ENCODE measurements at places on chromosomes 1 and 21.
A peak's percentile ranks its signal among the peaks of the same experiment; 100 is the strongest.

GRCh38 chr1:233261695-233262094 is 33.8 kb downstream of the PCNX2 start:
- no peak for DNase-seq

DNA sequence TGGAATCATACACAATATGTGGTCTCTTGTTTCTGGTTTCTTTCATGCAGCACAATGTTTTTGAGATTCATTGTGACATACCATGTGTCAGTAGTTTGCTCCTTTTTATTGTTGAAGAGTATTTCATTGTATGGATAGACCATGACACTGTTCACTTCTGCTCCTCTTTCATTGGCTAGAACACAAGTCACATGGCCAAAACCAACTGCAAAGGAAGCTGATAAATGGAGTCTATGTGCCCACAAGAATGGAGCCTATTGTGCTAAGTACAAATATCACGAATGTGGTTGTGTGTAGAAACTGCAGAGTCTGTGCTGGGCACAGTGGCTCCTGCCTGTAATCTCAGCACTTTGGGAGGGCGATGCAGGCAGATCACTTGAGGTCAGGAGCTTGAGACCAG is 28.6 kb upstream of the FNBP1L start:
- no peak for DNase-seq

GRCh38 chr1:202967684-202968281 is 726 bp upstream of the CYB5R1 start:
- DNase-seq: peak; percentile 54

DNA sequence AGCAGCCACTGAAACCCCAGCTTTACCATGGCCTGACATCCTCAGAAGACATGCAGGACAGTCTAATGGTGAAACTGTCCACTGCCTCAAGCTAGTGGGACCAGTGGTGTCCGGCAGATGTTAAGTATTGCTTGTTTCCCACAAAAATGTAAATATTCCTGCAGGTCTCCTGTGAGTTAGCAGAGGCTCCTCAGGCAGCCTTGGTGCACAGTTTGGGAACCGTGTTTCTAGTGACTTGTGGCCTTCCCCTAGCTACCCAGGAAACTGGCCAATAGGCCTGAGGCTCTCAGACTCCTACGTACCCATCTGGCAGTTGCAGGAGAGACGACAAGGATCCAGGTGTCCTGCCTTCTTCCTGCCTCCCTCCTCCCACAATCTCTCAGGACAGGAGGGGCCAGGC is 142.4 kb downstream of the CAMTA1 start:
- DNase-seq: no peak

GRCh38 chr1:29286194-29286767 is 50.0 kb downstream of the PTPRU start:
- DNase-seq: no peak

- DNase-seq: no peak
Observed at GRCh38 chr1:33380811-33381210, 50.1 kb downstream of the PHC2 start.
